Activated naive CD4-positive, alpha-beta T cell (primary cell): ENCODE measurements at places on chromosomes 2 and 18.

GRCh38 chr18:28781616-28782362 lies 604.9 kb upstream of the CDH2 start:
- no peak for DNase-seq

GRCh38 chr18:47323158-47323557 lies 71.7 kb upstream of the SKOR2 start:
- no peak for DNase-seq

- DNase-seq = no peak
Measured at GRCh38 chr2:88220718-88221117, 50.6 kb downstream of the THNSL2 start.

- no peak for DNase-seq
Measured at GRCh38 chr2:119723186-119723585, 36.5 kb upstream of the PTPN4 start.

- DNase-seq = no peak
Measured at GRCh38 chr18:6249170-6249569, 165.5 kb downstream of the L3MBTL4 start.

DNA sequence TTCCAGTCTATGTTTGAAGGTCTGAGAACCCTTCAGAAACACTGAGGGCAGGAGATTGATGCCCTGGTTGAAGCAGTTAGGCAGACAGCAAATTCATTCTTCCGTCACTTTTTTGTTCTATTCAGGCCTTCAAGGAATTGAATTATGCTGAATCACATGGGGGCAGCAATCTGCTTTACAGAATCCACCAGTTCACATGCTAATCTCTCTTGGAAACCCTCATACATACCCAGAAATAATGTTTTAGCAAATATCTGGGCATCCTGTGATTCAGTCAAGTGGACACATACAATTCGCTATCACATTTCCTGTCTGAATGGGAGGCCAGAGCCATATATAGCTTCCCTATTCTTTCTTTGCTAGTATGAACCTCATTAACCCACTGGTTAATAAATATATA lies 301.4 kb upstream of the CNTNAP5 start:
- no peak for DNase-seq

DNA sequence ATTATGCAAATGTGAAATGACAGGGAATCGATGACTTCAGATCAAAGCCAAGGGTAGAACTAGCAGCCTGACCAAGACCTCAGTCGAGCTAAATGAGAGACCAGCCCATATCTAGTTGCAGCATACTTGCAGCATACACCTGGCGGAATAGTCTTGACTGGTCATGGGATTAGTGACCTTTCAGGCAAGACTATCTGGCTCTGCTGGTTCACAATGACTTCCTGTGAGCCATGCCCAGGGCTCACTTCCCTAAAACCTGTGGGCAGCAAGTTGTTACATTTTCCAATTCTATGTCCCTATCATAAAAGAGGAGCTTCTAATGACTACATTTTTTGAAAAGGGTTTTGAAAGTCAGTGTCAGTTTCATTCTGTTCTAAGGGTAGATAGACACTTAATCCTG lies 1624.9 kb upstream of the CELF4 start:
- no peak for DNase-seq

DNA sequence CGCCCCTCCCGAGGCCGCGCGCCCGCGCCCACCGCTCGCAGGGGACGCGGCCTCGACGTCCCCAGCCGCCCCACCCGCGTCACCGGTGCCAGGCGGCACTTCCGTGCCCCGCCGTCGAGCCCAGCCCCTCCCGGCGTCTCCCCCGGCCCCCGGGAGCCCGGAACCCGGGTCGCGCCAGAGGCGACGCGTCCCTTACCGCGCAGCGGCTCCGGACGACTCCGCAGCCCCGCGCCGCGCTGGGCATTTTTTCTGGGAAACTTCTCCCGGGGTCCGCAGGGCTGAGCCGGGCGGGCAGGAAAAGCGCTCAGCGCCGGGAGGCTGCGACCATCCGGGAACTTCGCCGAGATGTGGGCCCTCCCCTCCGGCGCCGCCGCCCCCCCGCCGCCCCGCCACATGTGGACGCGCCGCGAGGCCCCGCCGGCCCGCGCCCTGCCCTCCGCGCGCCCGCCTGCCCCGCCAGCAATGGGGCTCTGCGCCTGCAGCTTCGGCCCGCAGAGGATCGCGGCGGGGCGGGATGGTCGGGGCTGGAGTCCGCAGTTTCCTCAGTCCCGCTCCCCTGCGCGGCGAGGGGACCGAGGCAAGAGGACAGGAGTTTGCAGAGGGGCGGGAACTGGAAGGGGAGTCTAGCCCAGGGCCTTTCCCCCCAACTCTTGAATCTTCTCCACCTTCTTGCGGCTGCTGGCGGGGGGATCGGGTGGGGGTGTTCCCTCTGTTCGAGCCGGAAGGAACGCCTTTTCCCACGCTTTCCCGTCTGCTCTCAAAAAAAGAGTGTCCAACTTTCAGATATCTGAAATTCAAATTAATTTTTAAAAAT lies 81.5 kb downstream of the CHRNA1 start:
- no peak for DNase-seq

GRCh38 chr2:170745305-170745704 lies 24.9 kb upstream of the ERICH2 start:
- DNase-seq = no peak

GRCh38 chr2:144390424-144391020 lies 129.4 kb downstream of the ZEB2 start:
- no peak for DNase-seq

DNA sequence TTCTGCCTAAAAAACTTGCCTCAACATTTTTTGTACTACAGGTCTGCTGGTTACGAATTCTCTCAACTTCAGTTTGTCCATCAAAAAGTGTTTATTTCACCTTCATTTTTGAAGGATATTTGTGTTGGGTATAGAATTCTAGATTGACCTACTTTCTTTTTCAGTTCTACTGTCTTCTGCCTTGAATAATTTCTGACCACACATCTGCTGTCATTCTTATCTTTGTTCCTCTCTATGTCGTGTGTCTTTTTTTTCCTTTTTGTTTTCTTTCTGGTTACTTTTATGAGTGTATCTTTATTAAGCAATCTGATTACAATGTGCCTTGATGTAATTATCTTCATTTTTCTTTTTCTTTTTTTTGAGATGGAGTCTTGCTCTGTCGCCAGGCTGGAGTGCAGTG lies 25.3 kb downstream of the ADCY3 start:
- no peak for DNase-seq

- no peak for DNase-seq
Measured at GRCh38 chr2:203759690-203760365, 53.4 kb downstream of the CD28 start.

DNA sequence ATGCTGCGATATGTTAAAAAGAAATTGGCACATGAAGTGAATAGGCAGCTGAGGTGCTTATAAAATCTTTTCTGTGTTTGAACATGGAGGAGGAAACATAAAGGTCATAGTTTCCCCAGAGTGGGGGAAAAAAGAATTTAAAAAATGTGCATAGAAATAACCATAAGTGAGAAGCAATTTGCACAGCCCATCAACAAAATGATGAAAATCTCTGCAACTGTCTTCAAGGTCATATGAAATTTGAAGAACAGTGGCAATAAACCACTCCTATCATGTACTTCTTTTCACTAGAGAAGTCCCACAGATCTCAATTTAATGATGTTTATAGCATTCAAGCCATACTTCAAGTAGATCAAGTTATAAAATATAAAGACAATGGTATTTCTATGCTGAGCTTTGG lies 46.7 kb upstream of the ZNF804A start:
- DNase-seq = no peak

GRCh38 chr2:78201064-78201575 lies 678.9 kb upstream of the LRRTM4 start:
- no peak for DNase-seq
